ENCODE measurements at places on chromosomes 12 and 14.

DNA sequence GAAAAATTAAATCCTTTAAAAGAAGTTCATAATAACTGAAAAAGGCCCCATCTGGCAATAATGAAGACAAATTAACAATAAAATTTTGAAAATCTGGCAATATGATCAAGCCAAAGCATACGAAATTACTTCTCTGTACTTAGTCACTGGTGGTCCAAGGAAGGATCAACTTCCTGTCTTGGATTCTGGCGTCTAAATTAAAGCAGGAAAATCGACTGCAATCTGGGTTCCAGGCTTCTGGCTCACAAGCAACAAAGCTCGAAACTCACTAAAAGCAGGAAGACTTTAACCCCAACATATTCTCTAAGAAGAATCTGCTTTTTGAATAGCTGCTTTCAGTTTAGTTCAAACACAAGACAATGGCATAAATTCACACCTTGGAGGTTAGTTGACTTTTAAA is 49.7 kb downstream of the LRIG3 start:
- no peak for DNase-seq

DNA sequence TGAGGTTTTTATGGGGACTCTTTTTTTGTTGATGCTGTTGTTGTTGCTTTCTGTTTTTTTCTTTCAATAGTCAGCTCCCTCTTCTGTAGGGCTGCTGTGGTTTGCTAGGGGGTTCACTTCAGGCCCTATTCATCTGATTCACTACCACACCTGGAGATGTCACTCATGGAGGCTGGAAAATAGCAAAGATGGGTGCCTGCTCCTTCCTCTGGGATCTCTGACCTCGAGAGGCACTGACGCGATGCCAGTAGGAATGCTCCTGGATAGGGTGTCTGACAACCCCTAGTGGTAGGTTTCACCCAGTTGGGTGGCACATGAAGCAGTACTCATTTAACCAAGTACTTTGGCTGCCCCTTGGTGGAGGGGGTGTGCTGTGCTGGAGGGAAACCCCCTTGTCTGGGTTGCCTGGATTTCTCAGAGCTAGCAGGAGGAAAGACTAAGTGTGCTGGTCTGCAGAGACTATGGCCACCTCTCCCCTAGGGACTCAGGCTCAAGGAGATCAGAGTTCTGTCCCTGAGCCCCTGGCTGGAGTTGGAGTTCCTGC is 745.5 kb downstream of the TMTC2 start:
- DNase-seq = no peak

GRCh38 chr14:26905229-26905628 is 307.4 kb upstream of the NOVA1 start:
- DNase-seq = no peak

- peak; percentile 63 for DNase-seq
Measured at GRCh38 chr14:63174760-63175191, 29.5 kb upstream of the RHOJ start.
